Lung (tissue), 17 donors: ENCODE measurements at places on chromosomes 1 and 21. TPM values are rescaled to one million over a fixed set of nuclear protein-coding genes. Genes with fewer than 3 reads are reported as not detected.

DNA sequence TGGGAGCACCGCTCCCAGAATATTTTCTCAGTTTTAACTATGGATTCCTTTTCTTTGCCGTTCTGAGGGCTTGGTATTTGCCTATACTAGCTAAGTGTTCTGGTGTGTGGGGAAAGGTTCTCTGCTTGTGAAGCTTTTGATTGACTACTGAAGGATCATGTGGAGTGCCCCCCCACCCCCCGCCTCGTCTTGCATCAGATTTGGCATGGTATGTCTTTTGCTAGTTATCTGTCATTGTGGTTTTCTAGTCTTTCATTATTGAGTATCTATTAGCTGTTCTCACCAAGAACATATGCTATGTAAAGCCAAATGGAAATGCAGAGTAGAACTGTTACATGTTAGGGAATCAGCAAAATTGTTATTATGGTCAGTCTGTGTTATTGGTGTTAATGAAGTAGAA, 58.3 kb downstream of the MACF1 start:
- no peaks in the 10 kb centered on the region for H3K27me3 ChIP-seq
- H3K36me3 ChIP-seq: peaks cover 2% of the 10 kb centered on the region
- no peak overlapping the region for H3K4me3 ChIP-seq
- DNase-seq: no peak

- H3K27me3 ChIP-seq: no peaks in the 10 kb centered on the region
- no peak for DNase-seq
- no peak overlapping the region for H3K4me3 ChIP-seq
- H3K27ac ChIP-seq: no peak overlapping the region
- no peaks in the 10 kb centered on the region for H3K4me1 ChIP-seq
Measured at GRCh38 chr1:48338257-48338656, 115.7 kb downstream of the SLC5A9 start.

DNA sequence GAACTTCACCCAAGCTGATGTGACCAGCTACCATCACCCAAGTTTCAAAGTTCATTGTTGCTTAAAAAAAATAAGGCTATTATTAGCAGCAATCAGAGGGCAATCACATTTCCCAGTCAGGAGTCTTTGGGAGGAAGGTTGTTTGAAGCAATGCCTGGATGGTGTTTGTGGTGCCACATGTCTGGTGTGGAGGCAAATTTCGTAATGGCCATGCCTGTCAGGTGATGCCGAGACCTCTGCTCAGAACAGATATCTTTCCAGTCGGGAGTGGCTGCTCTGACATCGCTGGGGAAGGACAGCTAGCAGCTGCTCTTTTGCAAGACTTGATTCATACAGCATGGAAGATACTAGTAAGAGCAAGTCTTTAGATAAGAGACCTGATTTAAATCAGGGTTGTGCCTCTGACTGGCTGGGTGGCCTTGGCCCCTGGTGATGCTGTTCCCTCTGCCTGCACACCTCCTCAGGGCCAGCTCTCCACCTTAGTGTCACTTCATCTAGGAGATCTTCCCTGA, 187.8 kb upstream of the JUN start:
- no peaks in the 10 kb centered on the region for H3K27me3 ChIP-seq
- peaks cover 10% of the 10 kb centered on the region for H3K4me1 ChIP-seq
- no peak overlapping the region for H3K4me3 ChIP-seq
- no peak overlapping the region for H3K27ac ChIP-seq
- no peak for DNase-seq

DNA sequence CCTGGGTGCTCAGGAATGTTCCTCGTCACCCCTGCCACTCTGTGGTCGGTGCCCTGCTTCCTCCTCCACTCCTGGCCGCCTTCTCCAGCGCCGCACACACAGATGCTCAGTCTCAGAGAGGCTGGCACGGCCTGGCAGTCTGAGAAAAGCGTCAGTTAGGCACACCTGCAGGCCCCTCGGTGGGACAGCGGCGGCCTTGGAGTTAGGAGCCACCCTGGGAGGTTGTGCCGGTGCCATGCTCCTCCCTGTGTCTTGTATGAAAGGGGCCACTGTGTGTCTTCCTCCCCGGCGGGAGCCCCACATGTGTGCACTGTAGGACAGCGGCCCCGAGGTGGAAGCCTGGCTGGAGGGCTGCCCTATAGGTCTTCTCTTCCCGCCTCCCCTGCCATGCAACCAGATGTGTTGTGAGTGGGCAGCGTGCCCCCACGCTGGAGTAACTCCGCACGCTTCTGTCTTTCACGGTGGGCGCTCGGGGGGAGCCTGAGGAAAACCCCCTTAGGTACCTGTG, 145.2 kb downstream of the PGBD5 start:
- H3K36me3 ChIP-seq: peaks cover 12% of the 10 kb centered on the region
- no peak overlapping the region for H3K27ac ChIP-seq
- no peak for DNase-seq
- H3K4me3 ChIP-seq: no peak overlapping the region
- H3K4me1 ChIP-seq: no peaks in the 10 kb centered on the region
- H3K27me3 ChIP-seq: no peaks in the 10 kb centered on the region

LCE2C gene
- total RNA-seq: not detected

DNA sequence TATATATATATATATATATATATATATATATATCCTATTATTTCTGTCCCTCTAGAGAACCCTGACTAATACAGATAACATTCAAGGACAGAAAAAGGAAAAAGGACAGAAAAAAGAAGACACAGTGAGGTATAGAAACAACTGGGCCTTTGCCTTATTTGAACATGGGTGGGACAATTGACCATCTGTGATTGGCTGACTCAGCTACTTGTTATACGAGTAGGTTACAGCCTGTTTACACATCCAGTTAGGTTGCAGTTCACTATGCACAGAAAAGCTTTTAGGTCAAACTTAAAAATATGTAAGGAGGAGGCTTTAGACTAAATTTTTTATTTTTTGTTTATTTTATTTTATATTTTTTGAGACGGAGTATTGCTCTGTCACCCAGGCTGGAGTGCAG, 39.8 kb upstream of the RGS8 start:
- peaks cover 6% of the 10 kb centered on the region for H3K4me1 ChIP-seq
- no peak for DNase-seq
- no peak overlapping the region for H3K4me3 ChIP-seq
- no peaks in the 10 kb centered on the region for H3K27me3 ChIP-seq

HCRTR1 gene
- total RNA-seq: 0.14 TPM

ALPL gene
- 38.6 TPM for total RNA-seq

ATF3 gene
- 44.1 TPM for total RNA-seq

ANGPTL3 gene
- 0.06 TPM for total RNA-seq

PLPP3 gene
- 121 TPM for total RNA-seq

TTLL7 gene
- 13.8 TPM for total RNA-seq

- peak overlapping the region; percentile 5 for H3K27ac ChIP-seq
- no peaks in the 10 kb centered on the region for H3K27me3 ChIP-seq
- H3K4me3 ChIP-seq: no peak overlapping the region
- H3K36me3 ChIP-seq: no peaks in the 10 kb centered on the region
- DNase-seq: peak; percentile 61
Measured at GRCh38 chr21:45011911-45012661, 62.3 kb upstream of the ADARB1 start.

DNA sequence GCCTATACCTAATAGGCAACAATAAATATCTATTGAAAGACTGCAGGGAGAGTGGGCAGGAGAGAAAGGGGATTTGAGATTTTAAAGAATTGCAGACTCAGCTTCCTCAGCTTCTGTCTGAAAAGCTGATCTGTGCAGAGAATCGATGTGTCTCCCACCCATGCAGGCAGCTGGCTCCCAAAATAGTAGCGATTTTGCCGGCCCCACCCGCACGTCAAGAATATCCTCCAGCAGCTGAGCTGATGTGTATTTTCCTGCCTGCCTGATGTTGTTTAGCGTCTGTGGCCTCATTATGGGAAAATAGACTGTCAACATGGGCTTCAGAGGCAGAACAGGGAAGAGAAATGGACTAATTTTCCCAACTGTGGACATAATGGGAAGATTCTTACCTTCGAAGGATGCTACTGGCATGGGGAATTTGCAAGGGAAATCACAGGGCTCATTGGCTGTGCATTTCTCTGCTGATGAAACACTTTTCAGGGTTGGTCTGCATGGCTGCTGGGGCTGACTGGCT, 699.8 kb downstream of the PTPRU start:
- H3K27me3 ChIP-seq: no peaks in the 10 kb centered on the region
- no peaks in the 10 kb centered on the region for H3K4me1 ChIP-seq
- H3K36me3 ChIP-seq: no peaks in the 10 kb centered on the region
- H3K4me3 ChIP-seq: no peak overlapping the region

PAQR6 gene
- total RNA-seq: 3.0 TPM

GRCh38 chr21:46354046-46354445, 30.1 kb downstream of the PCNT start:
- H3K27ac ChIP-seq: no peak overlapping the region
- no peak overlapping the region for H3K4me3 ChIP-seq
- peaks cover 33% of the 10 kb centered on the region for H3K36me3 ChIP-seq

DNA sequence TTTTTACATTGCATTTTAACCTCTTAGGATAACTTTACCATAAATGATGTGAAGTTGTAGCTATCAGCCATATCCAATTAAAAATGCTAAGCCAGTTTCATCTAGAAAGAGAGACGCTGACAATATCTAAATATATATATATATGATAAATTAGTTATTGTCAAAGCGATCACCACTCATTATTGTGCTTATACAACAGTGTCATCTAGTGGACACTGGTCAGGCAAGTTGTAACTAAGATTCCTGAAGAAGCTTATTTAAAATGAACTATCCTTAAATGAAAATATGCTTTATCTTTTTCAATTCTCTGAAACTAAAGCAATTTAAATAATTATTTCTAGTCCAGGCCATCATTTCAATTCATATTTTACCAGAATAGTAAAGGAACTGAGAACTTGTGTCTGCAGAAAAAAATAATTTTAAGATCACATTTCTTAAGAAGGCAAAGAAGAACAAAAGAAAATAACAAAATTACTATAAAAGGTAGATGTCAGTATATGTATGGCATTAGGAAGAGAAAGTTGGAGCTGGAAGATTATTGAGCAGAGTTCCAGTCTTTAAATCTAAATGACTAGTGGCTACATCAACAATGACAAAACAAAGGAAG, 193.3 kb upstream of the SNX7 start:
- H3K4me3 ChIP-seq: no peak overlapping the region
- no peaks in the 10 kb centered on the region for H3K36me3 ChIP-seq
- peak; percentile 81 for DNase-seq

SLC22A15 gene
- 12.7 TPM for total RNA-seq

DNA sequence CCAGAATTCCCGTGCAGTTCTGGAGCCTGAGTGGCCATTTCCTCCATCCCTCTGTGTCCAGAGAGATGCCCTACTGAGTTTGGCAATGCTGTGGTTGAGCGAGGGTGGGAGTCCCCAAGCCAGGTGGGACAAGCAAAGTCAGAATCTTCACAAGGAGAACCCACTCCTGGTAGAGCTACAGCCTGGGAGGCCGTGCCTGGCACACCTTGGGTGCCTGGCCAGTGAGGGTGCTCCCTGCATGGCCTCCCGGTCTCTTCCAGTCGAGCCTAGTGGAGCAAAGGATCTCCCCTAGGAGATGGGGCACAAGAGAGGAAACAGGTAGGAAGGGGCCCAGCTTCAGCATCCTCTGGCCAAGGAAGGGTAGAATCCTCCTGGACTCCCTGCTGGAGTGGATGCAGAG, 57.9 kb downstream of the H3-3A start:
- H3K27ac ChIP-seq: no peak overlapping the region
- H3K4me3 ChIP-seq: no peak overlapping the region
- no peaks in the 10 kb centered on the region for H3K27me3 ChIP-seq
- H3K36me3 ChIP-seq: no peaks in the 10 kb centered on the region
- no peaks in the 10 kb centered on the region for H3K4me1 ChIP-seq
- DNase-seq: no peak

GRCh38 chr1:12496154-12496961, 121.7 kb downstream of the DHRS3 start:
- no peaks in the 10 kb centered on the region for H3K36me3 ChIP-seq
- no peaks in the 10 kb centered on the region for H3K4me1 ChIP-seq
- no peaks in the 10 kb centered on the region for H3K27me3 ChIP-seq
- no peak for DNase-seq
- H3K27ac ChIP-seq: peak overlapping the region; percentile 66
- H3K4me3 ChIP-seq: no peak overlapping the region

TNFRSF1B gene
- 52.0 TPM for total RNA-seq

DNA sequence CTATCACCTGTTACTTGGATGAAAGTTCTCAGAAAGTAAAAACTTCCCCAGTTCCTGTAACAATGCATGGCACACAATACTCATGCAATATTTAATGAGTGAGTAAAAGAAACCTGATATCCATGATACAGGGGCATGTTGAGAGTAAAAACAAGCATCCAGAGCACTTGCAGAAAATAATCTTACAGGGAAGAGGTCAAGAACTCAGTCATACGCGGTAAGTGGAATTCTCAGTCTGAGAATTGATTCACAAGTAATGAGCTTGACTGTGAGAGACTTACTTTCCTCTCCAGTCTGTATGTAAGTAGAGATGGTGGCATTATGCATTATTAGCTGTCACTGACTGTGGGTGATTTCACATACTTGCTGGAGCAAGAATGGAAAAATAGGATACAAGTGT, 976.9 kb downstream of the BRINP3 start:
- no peaks in the 10 kb centered on the region for H3K36me3 ChIP-seq
- H3K27ac ChIP-seq: no peak overlapping the region
- no peaks in the 10 kb centered on the region for H3K27me3 ChIP-seq
- peak; percentile 6 for DNase-seq
- no peaks in the 10 kb centered on the region for H3K4me1 ChIP-seq

GRCh38 chr1:37606481-37607263, 10.9 kb upstream of the GNL2 start:
- no peaks in the 10 kb centered on the region for H3K27me3 ChIP-seq
- DNase-seq: peak; percentile 35
- H3K36me3 ChIP-seq: no peaks in the 10 kb centered on the region
- peak overlapping the region; percentile 32 for H3K27ac ChIP-seq
- no peak overlapping the region for H3K4me3 ChIP-seq
- H3K4me1 ChIP-seq: no peaks in the 10 kb centered on the region

- no peak overlapping the region for H3K4me3 ChIP-seq
- DNase-seq: no peak
- H3K4me1 ChIP-seq: peaks cover 10% of the 10 kb centered on the region
- no peaks in the 10 kb centered on the region for H3K36me3 ChIP-seq
- H3K27ac ChIP-seq: no peak overlapping the region
Measured at GRCh38 chr1:202086579-202087350, 36.0 kb upstream of the GPR37L1 start.

DNA sequence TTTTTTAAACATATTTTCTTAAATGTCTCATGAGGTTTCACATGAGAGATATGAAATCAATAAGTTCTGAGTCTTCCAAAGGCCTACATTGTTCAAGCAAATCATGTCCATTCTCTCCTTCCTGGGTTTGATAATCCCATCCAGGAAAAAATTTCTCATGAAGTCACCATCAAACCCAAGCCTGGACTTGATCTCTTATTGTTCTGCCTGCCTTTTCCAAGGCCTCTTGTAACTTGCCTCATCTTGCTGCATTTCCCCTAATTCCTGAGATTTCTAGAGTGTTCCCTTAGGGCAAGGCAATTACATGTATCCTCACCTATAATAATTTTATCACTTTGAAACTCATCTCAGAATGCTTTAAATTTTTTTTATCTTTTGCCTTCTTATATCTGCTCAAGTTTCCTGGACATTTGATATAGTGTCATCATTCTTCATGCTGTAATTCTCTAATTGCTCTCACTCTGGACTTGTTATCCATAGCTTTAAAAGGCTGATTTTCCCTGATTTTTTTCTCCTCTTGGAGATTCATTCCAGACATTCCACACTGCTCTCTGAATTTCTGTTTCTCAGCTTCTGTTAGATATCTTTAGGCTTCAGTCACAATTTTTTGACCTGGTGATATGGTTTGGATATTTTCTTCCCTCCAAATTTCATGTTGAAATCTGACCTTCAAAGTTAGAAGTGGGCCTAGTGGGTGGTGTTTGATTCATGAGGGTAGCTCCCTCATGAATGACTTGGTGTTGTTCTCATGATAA, 126.4 kb downstream of the LRRC7 start:
- no peak for DNase-seq
- H3K27me3 ChIP-seq: no peaks in the 10 kb centered on the region
- H3K4me1 ChIP-seq: no peaks in the 10 kb centered on the region
- H3K27ac ChIP-seq: no peak overlapping the region
